ENCODE measurements at places on chromosomes 6 and 20.

- DNase-seq: no peak
Measured at GRCh38 chr6:25166955-25167748, 112.0 kb upstream of the CARMIL1 start.

DNA sequence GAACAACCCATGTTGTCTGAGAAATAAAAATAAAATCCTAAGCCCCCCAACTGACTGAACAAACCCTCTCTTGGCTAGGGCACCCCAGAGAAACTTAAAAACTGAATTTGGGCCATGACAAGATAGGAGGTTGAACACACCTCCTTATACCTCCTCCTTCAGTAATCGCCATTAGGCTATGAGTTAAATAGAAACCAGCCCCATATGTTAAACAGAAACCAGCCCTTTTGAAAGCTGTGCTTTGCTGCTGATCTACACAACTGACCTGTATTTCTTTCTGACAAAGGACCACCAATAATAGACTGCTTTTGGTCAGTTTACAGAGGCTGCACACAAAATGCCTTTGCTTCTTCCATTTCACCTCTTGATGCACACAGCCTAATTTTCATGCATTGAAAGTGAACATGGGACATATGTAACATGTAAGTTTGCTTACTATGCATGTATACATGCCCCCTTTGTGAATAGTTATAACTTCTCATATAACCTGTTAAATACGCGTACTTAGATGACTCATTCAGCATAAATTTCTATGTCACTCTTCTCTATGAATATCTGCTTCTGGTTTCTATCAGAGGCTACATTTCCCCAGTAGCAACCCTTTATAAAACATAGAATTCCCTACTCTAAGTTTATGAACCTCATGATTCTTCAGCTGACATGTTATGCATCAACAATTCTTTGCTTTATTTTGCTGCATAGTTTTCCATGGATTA is 462.9 kb downstream of the COL12A1 start:
- no peak for DNase-seq

DNA sequence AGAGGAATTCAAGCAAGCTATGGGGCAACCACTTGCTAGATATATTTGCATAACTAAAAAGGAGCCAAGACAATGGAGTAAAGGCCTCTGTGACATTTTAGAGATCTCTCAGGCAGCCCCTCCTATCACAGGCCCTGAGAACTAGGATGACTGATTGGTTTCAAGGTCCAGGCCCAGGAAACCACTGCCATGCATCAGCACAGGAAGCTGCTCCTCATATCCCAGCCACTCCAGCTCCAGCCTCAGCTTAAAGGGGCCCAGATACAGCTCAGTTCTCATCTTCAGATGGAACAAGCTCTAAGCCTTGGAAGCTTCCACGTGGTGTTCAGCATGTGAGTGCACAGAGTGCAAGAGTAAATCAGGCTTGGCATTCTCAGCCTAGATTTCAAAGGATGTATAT is 21.1 kb upstream of the THBS2 start:
- no peak for DNase-seq

- DNase-seq: no peak
Measured at GRCh38 chr20:50283922-50284810, 93.5 kb downstream of the CEBPB start.

GRCh38 chr6:2476376-2476775 is 231.0 kb upstream of the GMDS start:
- DNase-seq: no peak

DNA sequence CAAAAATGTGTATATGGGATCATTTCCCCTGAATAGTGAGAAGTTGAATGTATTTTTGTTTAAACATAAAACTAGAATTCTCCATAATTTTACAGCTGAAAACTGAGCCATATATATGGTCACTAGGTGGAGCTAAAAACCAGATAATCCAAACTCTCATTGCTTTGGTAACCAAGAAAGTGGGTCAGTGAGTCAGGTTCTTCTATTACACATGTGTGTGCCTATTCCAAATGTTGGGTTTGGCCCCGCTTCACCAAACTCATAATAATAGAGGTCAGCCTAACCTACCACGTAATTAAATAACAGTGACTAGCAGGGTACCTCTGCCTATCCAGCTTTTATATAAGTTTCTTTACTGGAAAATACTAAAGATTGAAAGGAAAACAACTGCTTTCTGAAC is 19.3 kb upstream of the RNGTT start:
- no peak for DNase-seq

DNA sequence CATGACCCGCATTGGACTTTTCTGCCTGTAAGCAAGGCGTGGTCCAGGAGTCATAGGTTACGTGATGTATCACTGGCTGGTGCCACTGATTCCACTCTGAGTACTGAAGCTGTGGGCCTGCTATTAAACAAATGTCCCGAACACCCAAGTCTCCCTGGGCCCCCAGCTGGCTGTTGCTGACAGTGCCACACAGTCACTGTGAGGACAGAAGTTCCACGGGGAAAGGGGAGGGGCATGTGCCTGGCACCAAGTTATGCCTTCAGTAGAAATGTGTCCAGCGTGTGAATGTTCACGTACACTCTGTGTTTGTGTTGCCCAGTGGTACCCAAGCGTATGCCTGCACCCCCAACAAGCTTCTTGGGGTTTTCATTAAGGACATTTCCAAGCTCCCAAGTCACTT is 171.4 kb upstream of the QKI start:
- DNase-seq: no peak

DNA sequence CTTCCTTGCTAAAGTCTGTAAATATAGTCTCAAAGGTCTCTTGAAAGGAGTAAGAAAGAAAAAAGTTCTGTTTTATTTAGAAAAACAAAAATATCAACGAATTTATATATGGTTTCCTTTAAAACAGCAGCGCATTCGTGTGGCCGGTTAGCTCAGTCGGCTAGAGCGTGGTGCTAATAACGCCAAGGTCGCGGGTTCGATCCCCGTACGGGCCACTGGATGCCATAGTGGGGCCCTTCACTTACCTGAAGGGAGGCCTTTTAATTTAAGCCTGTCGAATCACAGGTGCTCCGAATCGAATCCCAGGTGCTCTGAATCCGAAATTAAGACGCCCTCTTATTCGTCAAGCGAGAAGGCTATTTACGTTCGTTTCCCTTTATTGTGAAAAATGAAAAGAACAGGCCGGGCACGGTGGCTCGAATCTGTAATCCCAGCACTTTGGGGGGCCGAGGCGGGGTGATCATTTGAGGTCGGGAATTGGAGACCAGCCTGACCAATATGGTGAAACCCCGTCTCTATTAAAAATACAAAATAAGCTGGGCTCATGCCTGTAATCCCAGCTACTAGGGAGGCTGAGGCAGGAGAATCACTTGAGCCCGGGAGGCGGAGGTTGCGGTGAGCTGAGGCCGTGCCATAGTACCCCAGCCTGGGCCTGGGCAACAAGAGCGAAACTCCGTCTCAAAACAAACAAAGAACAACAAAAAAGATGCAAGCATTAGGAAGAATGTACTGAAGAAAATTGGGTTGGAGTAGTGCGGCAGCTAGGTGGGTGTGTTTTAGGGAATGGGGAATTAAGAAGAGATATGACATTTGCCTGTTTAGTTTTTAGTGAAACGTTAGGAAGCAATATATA is 195.8 kb upstream of the ZNF184 start:
- DNase-seq: no peak

- no peak for DNase-seq
Measured at GRCh38 chr6:115524821-115525220, 535.9 kb downstream of the FRK start.

Data from esophagus squamous epithelium (tissue), 5 donors.